Urothelium cell line (cell line): ENCODE measurements at places on chromosomes 6 and 20.

DNA sequence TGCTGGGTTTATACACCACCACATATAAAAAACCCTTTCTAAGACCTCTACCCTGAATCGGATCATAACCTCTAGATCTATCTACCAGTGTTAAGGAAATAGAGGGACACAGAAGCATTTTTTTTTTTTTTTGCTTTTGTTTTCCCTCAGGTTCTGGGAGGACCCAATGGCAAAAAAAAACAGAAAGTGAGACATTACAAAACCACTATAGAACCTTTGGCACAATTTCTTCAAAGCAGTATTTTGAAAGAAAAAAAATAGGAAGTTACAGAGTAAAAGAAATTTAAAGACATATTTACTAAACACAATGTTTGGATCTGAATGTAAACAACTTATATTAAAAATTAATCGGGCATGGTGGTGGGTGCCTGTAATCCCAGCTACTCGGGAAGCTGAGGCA, 1258.7 kb upstream of the GJE1 start:
- no peak for DNase-seq

- DNase-seq, result no peak
Measured at GRCh38 chr6:117483645-117484016, 1.2 kb downstream of the DCBLD1 start.

DNA sequence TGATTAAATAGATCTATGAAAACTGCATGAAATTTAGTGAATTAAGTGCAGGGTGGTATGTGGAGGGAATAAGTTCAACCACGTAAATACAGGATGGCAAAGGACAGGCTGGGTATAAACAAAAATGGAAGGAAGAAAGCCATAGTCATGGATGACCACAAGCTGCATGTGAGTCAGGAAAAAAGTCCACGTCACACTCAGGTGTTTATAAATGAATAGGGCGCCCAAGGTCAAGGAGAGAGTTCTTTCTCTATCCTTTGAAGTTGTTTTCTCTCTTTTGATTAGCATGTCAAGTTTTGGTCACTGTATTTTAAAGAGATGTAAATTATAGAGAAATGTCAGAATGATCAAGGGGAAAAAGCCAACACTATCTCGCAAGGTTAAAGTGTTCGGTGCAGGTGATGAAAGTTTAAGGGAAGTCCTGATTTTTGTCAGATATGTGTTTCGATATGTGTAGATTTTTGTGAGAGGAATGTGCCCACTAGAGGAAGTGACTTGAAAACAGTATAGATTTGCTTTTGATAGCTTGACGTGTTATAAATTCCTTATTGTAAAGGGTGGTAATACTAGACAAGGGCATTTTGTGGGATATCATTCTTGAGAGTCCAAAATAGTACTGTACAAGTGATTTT, 58.7 kb downstream of the MAP3K4 start:
- DNase-seq, result no peak

DNA sequence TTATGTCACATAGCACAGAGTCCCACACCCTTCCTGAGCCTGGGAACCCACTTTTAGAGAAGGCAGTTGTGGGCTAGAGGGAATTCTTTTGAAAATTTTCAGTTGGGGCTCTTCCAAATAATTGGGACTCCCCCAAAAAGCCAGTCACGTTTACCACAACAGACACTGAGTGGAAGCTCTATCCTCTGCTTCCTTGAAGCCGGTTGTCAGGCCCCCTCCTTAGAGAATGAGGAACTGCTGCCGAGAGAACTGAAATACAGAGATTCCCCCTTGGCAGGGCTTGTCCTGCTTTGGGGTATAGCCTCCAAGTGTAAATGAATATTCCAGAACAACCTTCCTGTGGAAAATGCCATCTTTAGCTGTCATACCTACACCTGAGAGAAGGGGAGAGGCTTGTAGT, 2.7 kb upstream of the JAG1 start:
- no peak for DNase-seq

- no peak for DNase-seq
Measured at GRCh38 chr6:111838749-111839484, 34.3 kb downstream of the FYN start.

DNA sequence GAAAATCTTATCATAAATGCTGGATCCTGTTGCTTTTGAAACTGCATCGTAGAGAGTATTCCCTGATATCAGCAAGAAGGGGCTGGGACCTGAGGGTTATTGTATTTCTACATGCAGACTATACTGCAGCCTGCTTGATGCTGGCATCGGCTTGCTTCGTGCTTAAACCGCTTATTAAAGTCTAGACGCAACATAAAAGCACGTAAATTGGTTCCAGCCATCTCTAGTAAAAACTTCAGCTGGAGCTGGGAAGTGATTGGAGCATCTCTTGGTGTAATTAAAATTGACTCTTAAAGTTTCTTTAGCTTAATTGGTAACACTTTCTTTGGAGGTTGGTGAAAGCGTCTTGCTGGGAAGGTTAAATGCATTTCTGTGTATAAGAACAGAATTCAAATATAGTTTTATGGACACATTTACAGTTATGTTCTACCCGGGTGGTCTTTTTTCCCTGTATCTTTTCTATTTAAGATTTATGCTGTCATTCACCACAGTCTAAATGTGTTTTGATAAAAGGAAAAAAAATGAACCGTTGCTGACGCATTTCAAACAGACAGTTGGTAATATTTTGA, 139.0 kb upstream of the JAG1 start:
- no peak for DNase-seq

DNA sequence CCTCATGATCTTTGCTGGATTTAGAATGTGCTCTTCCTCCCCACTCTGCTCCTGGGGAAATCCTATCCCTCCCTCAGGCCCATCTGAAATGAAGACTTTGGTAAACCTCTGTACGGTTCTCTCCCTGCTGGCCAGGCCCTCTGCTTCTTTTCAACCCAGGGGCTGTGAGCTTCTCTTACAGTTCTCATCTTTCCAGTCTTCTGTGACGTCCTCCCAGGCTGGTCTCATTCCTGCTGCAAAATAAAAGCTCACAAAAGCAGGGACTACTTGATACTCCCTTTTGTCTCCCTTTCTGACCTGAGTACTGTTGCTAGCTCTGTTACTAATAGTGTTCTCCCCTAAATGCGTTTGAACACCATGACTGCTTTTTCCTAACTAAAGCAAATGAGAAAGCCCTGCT, 46.3 kb downstream of the UNC5CL start:
- no peak for DNase-seq

- no peak for DNase-seq
Measured at GRCh38 chr20:9306521-9306920, 207.9 kb upstream of the LAMP5 start.

- DNase-seq, result no peak
Measured at GRCh38 chr6:129543981-129544380, 166.0 kb downstream of the ARHGAP18 start.

DNA sequence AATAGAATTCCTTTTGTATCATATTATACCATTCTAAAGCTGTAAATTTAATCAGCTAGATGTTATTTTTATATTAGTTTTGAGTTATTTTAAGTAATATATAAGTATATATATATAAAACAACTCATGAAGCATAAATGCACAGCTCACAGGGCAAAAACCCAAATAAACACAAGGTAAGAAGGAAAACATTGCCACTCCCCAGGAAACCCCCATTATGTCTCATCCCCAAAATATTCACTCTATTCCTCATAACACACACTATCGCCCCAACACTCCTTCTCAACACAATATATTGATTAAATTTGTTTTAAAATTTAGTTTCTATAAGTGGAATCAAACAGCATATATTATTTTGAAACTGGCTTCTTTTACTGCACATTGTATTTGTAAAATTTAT, 98.6 kb upstream of the FAM83B start:
- DNase-seq, result no peak

GRCh38 chr6:146027586-146028251, 1.1 kb upstream of the GRM1 start:
- DNase-seq, result peak; percentile 18

GRCh38 chr6:166743406-166744222, 116.6 kb upstream of the RPS6KA2 start:
- DNase-seq, result no peak

GRCh38 chr6:166438211-166438861, 55.6 kb upstream of the MPC1 start:
- DNase-seq, result no peak

- DNase-seq, result no peak
Measured at GRCh38 chr6:22708469-22708868, 139.1 kb downstream of the HDGFL1 start.

- no peak for DNase-seq
Measured at GRCh38 chr6:125104425-125104824, 49.1 kb upstream of the TPD52L1 start.

DNA sequence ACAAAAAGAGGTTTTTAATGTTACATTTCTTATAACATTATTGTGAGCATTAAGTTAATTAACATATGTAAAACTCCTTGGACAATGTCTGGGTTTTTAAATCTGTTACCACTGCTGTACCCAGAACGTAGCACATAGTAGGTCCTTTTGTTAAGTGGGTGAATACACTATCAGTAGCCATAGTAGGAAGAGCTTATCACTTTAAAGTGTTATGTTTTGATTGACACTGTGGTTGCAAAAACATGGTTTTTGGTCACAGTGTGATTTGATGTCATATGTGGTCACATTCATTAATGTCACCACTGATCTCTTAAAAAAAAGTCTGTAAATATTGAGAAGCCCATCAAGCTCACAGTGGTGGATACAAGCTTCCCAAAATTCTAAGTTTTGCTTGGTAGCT, 160.7 kb downstream of the PLCB1 start:
- no peak for DNase-seq

GRCh38 chr6:137705160-137706082, 161.6 kb upstream of the TNFAIP3 start:
- DNase-seq, result peak; percentile 63

DNA sequence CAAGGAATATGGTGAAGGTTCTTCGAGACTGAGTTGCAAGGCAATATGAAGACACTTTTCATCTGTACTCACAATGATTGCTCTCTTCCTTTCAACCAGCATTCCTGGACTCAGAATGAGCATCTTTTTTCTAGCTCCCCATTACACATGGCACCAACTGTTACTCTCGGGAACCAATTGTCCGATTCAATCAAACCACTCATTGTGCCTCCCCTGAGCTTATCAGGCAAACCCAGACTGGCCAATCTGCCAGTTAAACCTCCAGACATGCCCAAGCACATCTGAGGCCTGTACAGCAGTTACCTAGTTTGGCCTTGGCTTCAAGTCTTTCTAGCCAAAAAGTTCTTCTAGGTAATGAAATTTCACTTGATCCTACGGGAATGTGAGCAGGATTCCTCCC, 164.1 kb downstream of the ID4 start:
- no peak for DNase-seq

GRCh38 chr6:169583886-169584541, 117.8 kb downstream of the WDR27 start:
- DNase-seq, result no peak

DNA sequence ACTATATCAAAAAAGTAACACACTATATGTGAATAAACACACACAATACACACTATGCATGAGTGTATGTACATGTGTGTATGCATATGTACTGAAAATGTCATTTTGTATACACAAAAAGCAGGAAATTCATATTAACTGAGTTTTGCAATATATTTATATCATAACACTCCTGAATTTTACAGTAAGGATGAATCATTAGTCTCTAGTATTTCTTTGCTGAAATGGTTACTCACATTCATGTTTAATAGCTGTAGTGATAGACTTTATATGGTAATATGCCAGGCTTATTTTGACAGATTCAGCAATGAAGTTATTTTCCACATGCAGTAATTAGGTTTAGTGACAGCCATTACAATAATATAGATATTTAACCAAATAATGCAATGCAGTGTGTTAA, 1216.2 kb upstream of the CITED2 start:
- DNase-seq, result no peak

GRCh38 chr6:47724300-47724699, 25.9 kb downstream of the ADGRF4 start:
- no peak for DNase-seq

DNA sequence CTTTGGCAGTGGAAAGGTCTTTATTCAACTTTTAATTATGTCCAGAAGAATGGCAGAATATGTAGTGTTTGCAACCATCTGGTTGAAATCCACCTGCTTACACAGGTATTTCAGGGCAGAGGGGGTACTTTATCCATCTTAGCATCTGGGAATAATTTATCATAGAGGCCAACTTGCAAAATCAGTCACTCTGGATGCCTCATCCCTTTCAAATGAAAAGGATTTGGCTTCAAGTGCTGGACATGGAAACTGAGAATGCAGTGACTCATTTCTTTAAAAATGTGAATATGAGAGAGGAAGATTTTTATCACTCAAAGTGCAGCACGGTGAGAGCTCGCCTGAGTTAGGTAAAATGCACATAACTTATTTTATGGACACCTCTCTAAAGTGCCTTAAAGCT, 758.3 kb downstream of the KIF16B start:
- DNase-seq, result peak; percentile 13
